ENCODE measurements at places on chromosomes 11 and 22.

DNA sequence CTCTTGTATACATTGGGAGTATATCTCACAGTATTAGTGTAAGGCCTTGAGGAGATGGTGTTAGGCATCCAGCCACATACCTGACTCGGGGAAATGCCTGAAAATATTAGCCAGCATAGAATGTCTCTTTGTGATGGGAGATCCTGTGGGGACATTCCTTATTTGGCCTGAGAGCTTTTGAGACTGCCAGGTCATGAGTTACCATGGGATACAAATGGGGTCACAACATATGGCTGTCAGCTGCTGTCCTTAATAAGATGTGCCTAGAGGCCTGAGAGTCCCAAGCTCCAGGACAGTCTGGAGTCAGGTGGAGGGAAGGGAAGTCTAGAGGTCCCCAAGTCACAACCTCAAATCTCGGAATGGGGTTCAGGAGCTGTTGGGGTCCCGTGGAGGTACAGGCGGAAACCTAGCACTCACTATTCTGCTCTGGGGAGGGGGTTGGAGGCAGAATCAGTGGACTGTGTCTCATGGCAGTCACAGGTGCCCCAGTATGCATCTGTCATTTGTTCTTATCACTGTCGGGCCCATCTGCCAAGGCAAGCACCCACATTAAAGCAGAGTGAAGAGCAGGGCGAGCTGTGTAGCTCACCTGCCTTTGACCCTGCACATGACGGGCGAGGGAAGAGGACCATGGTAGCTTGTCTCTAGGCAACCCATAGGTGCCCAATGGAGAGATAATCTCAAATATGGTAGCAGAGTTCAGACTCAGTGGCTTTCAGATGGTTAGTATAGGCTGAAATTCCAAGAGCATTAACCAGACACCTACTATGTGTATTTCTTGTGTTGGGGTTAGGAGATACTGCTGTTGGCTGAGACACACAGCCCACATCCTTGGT is 29.9 kb downstream of the KCNQ1OT1 start:
- DNase-seq: no peak

GRCh38 chr11:61957021-61957770 is 7.0 kb downstream of the BEST1 start:
- DNase-seq: no peak

- no peak for DNase-seq
Observed at GRCh38 chr11:128806506-128807261, 60.4 kb downstream of the KCNJ1 start.

DNA sequence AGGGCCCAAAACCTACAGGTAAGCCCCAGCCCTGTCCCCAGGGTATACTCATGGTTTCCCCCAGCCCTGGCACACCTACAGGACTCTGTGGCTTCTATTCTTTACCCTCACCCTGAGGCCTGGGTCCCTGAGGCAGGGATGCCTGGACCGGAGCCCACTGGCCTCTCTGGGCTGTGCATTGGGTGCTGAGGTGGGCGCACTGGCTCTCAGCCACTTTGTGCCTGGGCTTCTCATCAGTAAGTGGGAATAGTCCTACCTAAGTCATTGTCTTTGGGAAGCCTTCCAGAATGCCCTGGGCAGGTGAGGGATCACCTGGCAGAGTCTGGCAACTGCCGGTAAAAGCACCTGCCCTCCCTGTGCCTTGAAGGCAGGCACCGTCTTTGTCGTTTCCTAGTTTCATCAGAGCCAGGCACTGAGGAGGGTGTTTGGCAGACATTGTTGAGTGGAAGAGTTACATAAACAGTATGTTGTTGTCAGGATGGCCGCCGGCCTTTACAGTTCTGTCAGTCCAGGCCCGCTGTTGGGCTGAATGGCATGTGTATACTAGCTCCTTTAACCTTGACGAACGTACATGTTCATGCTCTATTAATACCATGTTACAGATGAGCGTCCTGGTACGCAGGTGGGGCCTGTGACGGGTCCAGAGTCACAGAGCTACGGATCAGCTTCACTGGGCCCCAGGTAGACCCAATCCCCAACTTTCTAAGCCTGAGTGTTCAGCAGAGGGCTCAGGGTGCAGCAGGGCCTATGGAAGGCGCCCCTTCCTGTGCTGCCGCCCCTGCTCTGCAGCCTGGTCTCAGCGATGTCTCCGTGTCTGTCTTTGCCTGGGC is 23.0 kb downstream of the SHANK3 start:
- no peak for DNase-seq

DNA sequence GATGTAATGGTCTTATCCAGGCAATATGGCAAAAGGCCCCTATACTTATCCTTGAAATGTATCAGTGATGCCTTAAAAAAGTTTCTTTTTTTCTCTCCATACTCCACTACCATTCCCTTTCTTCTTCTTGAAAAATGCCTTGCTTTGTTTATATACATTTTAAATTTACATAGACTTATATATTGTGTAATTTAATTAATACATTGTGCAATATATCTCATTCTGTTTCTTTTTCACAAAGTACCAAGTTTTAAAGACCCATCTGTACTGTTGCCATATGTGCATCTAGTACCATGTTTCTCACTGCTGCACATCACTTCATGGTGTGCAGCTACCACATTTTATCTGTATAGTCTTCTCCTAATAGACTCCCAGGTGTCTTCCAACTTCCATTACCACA is 7.5 kb downstream of the MMP8 start:
- DNase-seq: no peak

- DNase-seq: no peak
Observed at GRCh38 chr11:48001438-48002021, 21.2 kb downstream of the PTPRJ start.
